ENCODE measurements at places on chromosomes 2 and 18. TPM values are rescaled to one million over a fixed set of nuclear protein-coding genes. Genes with fewer than 3 reads are reported as not detected.
A peak's percentile ranks its signal among the peaks of the same experiment; 100 is the strongest.

DNA sequence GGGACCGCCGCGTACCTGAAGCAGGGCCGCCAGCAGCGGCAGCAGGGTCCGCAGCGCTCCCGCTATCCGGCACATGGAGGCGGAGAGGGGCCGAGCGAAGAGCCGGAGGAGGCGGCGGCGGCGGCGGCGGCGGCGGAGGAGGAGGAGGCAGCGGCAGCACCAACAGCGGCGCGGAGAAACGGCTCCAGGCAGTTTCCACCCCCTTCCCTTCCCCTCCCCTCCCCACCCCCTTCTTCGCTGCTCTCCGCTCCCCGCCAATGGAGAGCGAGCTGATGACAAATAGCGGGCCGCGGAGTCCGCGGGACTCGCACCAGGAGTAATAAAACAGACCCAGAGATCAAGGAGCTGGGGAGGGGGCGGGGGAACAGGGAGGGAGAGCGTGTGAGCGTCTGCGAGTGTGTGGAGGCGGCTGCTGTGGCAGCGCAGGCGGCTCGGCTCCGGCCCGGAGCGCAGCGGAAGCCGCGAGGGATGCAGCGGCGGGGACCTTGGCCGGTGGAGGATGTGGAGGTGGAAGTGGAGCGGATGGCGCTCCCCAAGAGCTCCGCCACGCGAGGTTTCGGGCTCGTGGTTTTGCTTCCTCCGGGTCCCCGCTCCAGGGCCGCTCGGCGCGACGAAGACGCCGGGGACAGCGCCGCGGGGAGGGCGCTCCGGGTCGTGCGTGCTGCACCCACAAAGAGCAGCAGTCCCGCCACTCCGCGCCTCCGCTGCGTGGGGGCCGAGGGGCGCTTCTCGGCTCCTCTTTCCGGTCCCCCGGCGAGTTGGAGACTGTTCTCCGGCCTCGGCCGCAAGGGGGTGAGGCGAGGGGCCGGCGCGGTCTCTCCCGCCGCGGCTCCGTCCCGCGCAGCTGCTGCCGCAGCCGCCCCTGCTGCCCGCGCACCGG is at the start of gene CDH2:
CDH2 (minus strand) TSS at position 183 of the 880 bp plus-strand sequence; CDS start at position 75, 108 bp downstream.
- no peak for DNase-seq

DNA sequence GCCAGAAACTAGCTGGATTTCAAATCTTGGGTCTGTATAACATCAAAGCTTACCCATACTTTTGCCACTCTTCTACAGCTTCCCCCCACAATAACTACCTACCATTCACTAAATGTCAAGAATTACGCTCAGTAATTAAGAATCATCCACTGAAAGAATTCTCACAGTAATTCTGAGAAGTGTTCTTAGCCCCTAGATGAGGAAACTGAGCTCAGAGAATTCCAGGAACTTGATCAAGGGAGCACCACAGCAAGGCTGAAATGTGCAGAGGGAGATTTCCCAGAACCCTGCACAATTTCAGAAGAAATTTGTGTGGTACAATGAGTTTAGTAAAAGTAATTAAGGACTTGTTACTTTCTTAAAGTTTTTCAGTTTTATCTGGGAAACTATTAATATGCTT is 194.5 kb upstream of the STK17B start:
- DNase-seq, result no peak

DNA sequence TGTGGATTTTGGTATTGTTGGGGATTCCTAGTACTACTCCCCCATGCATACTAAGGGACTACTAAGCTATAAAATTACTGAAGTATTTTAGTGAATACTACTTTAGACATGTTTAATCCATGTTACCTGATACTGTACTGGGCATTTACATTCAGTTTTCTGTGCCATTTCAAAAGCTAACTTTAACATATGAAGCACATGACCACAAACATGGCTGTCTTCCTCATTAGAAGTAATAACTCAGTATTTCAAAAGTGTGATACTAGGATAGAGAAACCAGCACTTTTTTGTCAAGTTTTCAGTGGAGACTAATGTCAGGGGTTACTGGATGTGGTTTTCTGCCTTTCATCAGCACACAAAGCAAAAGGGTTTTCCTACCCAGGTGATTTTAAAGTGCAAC is 27.9 kb downstream of the WDR33 start:
- DNase-seq, result no peak

- DNase-seq, result peak; percentile 69
These were observed 15.9 kb downstream of the C2orf74 start for GRCh38 chr2:61177727-61178549.

DNA sequence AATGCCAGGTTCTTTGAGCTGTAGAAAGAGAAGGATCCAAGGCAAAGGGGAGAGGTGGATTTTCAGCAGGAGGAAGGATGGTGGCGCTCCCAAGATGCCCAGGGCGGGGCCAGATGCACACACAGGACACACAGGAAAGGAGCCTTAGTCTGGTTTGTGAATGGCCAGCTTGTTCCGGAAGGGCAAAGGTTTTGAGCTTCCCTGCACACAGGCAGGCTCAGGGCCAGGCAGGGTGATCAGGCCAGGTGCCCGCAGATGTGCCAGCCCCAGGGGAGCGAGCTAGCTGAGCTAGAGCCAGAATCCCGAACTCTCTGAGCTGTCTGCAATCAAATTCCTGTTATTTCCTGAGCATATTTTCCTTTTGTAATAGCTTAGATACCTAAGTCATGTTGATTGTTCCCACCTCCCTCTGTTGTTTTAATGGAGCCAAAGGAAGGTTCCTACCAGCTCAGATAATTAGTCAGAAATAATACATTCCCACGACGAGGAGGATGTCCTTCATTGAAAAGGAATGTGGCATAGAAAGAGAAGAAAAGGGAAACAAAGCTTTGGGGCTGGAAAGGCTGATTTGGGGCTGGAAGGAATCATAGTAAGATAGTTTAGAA is 13.7 kb upstream of the OTOF start:
- DNase-seq, result no peak

DNA sequence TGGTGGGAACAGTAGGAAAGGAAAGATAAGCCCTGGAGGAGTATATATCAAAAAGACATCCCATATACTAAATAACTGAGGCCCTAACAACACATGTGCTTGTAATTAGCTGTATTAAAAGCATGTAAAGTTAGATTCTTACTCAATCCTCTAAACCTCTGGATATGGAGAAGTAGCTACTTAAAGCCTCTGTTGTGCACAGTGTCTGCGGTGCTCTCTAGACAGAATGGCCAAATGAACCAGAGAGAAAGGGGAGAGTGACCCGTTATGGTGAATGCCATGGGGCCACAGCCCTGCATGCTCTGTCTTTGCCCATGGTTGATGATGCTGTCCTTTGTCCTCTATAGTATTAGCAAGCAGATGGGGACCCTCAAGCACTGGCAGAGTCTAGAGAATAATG is 104.4 kb upstream of the SLC8A1 start:
- no peak for DNase-seq

- DNase-seq, result no peak
These were observed 178.9 kb downstream of the FHOD3 start for GRCh38 chr18:36476433-36476832.

DNA sequence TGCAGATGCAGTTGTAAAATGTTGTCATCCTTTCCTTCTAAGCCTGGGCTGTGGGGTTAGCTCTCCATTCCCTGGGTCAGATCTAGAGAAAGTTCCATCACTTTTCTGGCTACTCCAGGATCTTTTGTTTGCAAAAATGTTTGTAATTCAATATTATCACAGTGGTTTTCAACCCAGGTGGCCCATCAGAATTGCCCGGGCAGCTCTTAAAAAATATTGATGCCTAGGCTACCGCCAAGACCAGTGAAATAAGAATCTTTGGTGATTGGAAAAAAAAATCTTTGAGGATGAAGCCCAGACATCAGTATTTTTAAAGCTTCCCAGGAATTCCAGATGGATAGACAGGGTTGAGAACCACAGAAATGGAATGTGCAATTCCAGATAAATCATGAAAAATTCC is 232.5 kb upstream of the SPRED2 start:
- DNase-seq, result no peak

GRCh38 chr2:174446531-174446930 is 40.3 kb downstream of the GPR155 start:
- no peak for DNase-seq

C2orf15 gene
- 1.3 TPM for total RNA-seq

NAT8 gene
- total RNA-seq, result not detected

ANKRD53 gene
- 1.8 TPM for total RNA-seq

GKN1 gene
- not detected for total RNA-seq

All from mucosa of descending colon (tissue), 3 donors.